Mesangial cell (primary cell): ENCODE measurements at places on chromosomes 6 and 20. TPM values are rescaled to one million over a fixed set of nuclear protein-coding genes. Genes with fewer than 3 reads are reported as not detected.

Gene NR2E1
- total RNA-seq = not detected in 2 replicates

Gene BTNL2
- total RNA-seq = not detected in 2 replicates

Gene GNAS-AS1
- 0.63 and 1.3 TPM in 2 replicates for total RNA-seq

Gene ADISSP
- 38.9 and 59.0 TPM in 2 replicates for total RNA-seq

Gene CST7
- not detected in 2 replicates for total RNA-seq

Gene CLPSL1
- not detected in 2 replicates for total RNA-seq

Gene POM121L2
- total RNA-seq = not detected in 2 replicates

Gene PNLDC1
- 0.13 TPM in 1 of 2 replicates, not detected in the other for total RNA-seq

Gene TRIM40
- total RNA-seq = not detected in 2 replicates

Gene BANF2
- not detected in 2 replicates for total RNA-seq

Gene PLCB1
- total RNA-seq = 0.81 and 2.7 TPM in 2 replicates

Gene MBOAT1
- total RNA-seq = 3.8 and 6.5 TPM in 2 replicates

Gene GABRR1
- total RNA-seq = not detected in 2 replicates

Gene MTFR2
- 2.4 and 6.2 TPM in 2 replicates for total RNA-seq

Gene TUBB2B
- total RNA-seq = 95.3 and 95.6 TPM in 2 replicates

Gene FAM229B
- 3.7 and 13.2 TPM in 2 replicates for total RNA-seq

Gene BTN1A1
- 0.16 TPM in 1 of 2 replicates, not detected in the other for total RNA-seq

Gene LIN28B
- 0.13 TPM in 1 of 2 replicates, not detected in the other for total RNA-seq

Gene NAPB
- 1.6 and 2.3 TPM in 2 replicates for total RNA-seq

Gene SLPI
- total RNA-seq = 0.49 and 4.7 TPM in 2 replicates
